GM23248 (cell line): ENCODE measurements at places on chromosomes 16 and 17. TPM values are rescaled to one million over a fixed set of nuclear protein-coding genes. Genes with fewer than 3 reads are reported as not detected.

Gene WFDC1
- total RNA-seq = 0.13 and 0.76 TPM in 2 replicates

Gene RPRML
- not detected in 2 replicates for total RNA-seq

Gene PLEKHH3
- total RNA-seq = 19.0 and 32.2 TPM in 2 replicates

Gene PIK3R5
- 0.11 TPM in 1 of 2 replicates, not detected in the other for total RNA-seq

Gene OR3A3
- total RNA-seq = not detected in 2 replicates

Gene FBXO39
- total RNA-seq = 1.1 TPM in 1 of 2 replicates, not detected in the other

Gene DRC3
- total RNA-seq = 1.0 and 3.6 TPM in 2 replicates

Gene CCL8
- total RNA-seq = not detected in 2 replicates

Gene SLC13A2
- total RNA-seq = not detected in 2 replicates

Gene TMEM114
- total RNA-seq = not detected in 2 replicates

Gene CCL16
- total RNA-seq = not detected in 2 replicates

Gene ANKFY1
- total RNA-seq = 24.2 TPM in 2 replicates

Gene TEKT1
- total RNA-seq = not detected in 2 replicates

Gene FAM222B
- total RNA-seq = 7.6 and 12.9 TPM in 2 replicates

Gene CDRT4
- total RNA-seq = 3.8 and 23.3 TPM in 2 replicates

Gene PIRT
- not detected in 2 replicates for total RNA-seq

Gene MPO
- total RNA-seq = 0.38 TPM in 1 of 2 replicates, not detected in the other

Gene OR1F1
- total RNA-seq = 5.3 TPM in 1 of 2 replicates, not detected in the other

Gene MSLN
- total RNA-seq = not detected in 2 replicates

Gene ABCA6
- 5.3 and 6.4 TPM in 2 replicates for total RNA-seq

Gene TMEM235
- total RNA-seq = not detected in 2 replicates

Gene SPHK1
- total RNA-seq = 112 and 113 TPM in 2 replicates

Gene ITGAX
- not detected in 2 replicates for total RNA-seq

Gene ITGAD
- not detected in 2 replicates for total RNA-seq

Gene TMEM92
- 0.32 TPM in 1 of 2 replicates, not detected in the other for total RNA-seq

Gene RANBP10
- total RNA-seq = 2.4 and 3.3 TPM in 2 replicates

Gene LGALS9B
- total RNA-seq = not detected in 2 replicates

Gene CCL5
- total RNA-seq = not detected in 2 replicates
